ENCODE measurements at places on chromosomes 3 and 15.

GRCh38 chr15:33378866-33379480 is 68.2 kb downstream of the RYR3 start:
- DNase-seq, result no peak

DNA sequence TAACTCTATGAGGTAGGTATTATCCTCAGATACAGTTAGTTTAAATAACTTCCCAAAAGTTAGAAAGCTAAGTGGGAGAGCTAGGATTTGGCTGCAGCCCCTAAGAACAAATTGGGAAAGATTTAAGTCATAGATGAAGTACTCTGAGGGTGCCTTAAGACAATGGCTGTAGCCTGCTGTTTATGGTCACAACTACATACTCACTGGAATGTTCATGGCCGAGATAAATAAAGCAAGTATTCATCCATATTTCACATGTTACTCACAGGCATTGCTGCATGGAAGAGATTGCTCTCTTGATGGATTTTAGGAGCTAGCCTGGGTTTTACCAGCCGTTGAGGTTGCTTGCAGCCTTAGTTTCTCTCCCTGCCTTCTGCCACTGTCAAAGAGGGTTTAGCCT is 145.0 kb downstream of the CMSS1 start:
- DNase-seq, result no peak

GRCh38 chr3:124812291-124813265 is 74.6 kb downstream of the ITGB5 start:
- DNase-seq, result peak; percentile 76

- DNase-seq, result no peak
Observed at GRCh38 chr15:55897560-55898336, 95.7 kb downstream of the NEDD4 start.

- no peak for DNase-seq
Observed at GRCh38 chr3:55272031-55272645, 215.0 kb downstream of the WNT5A start.

GRCh38 chr3:127172781-127173515 is 20.0 kb upstream of the PRR23E start:
- DNase-seq, result no peak

DNA sequence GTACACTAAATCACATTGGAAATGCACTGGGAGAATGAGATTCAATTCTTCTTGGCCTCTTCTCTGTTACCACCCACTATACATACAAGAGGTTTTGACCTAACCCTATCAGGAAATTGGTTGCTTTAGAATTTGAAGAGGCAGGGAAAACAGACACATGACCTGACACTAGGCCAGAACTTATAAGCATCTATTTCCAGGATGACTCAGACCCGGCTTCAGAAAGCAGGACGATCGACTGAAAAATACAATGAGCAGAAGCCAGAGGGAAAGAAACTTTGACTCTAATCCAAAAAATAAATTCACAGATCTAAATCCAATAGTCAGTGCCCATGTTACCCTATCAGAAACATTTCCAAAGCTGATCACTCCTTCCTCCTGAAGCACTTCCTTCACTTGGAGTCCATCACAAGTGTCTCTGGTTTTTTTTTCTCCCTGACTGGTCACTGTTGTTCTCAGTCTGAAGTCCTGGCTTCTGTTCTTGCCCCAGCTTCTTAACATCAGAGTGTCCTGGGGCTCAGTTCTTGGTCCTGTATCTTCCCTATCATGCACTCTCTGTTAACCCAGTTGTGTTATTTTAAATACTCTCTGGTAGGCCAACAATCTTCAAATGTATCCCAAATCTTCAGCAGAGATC is 133.6 kb downstream of the P2RY1 start:
- peak; percentile 2 for DNase-seq

- DNase-seq, result no peak
Observed at GRCh38 chr3:65033576-65033975, 345.8 kb upstream of the ADAMTS9 start.

- no peak for DNase-seq
Observed at GRCh38 chr15:37061996-37062395, 38.4 kb downstream of the MEIS2 start.

- DNase-seq, result no peak
Observed at GRCh38 chr15:101149864-101150722, 101.8 kb downstream of the CHSY1 start.

DNA sequence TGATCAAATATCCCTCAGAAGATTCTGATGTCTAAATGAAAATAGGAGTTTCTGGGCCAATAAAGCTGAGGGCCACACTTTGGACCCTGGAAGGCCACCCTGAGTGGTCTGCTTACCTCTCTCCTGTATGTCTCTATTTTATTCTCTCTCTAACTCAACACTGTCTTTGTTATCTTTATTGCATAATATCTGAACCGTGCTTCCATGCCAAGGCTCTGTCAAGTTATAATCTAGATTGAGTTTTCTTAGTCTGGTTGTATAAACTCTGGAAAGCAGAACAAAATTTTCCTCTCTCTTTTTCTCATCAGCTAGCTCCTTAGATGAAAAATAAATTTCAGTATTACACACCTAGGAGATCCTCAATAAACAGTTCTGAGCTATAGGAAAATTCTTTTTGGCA is 36.2 kb upstream of the ACTL6A start:
- DNase-seq, result no peak
